ENCODE measurements at places on chromosomes 7 and 10. TPM values are rescaled to one million over a fixed set of nuclear protein-coding genes. Genes with fewer than 3 reads are reported as not detected.

DNA sequence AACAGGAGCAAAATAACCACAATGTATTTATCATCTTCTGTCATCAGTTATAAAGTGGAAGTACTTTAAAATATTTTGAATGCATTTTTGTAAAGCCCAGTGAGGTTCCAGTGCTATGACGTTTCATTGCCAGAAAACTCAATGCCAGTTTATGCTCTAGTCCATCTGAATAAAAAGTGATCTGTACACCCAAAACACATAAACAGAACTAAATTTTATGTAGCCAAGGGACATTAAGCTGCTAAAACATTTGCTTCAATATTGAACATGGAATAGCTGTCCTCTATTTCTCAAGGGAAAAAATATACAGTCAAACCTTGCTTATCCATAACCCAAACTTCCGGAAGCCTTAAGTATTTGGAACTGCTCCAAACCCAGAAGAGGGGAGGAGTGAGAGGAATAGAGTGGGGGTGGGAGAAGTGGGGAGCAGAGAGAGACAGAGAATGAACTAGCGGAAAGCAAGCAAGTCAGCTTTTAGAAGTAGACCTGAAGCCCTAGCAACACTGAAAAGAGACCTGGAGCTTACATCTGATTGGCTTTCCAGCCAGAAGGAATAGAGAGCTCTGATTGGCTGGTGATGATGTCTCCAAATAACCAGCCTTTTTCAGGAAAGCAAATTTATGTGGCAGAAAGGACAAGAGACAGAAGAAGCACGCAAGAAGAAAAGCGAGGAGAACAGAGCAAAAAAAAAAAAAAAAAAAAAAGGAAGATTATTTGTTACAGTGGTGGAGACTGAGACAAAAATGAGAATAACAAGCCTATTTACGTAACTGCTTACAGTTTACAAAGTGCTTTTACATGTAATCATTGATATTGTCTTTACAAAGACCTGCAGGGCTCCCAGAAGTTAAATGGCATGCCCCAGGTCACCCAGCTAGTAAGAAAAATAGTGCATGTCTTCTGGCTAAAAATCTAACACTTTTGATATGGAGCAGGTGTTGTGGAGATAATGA, 196.0 kb downstream of the RNLS start:
- no peak overlapping the region for H3K4me3 ChIP-seq
- H3K27me3 ChIP-seq = no peaks in the 10 kb centered on the region
- DNase-seq = no peak
- peaks cover 2% of the 10 kb centered on the region for H3K36me3 ChIP-seq

GRCh38 chr7:143015084-143015483, 11.8 kb downstream of the OR9A2 start:
- H3K4me3 ChIP-seq = no peak overlapping the region
- no peak overlapping the region for H3K27ac ChIP-seq
- DNase-seq = no peak
- no peaks in the 10 kb centered on the region for H3K36me3 ChIP-seq

DNA sequence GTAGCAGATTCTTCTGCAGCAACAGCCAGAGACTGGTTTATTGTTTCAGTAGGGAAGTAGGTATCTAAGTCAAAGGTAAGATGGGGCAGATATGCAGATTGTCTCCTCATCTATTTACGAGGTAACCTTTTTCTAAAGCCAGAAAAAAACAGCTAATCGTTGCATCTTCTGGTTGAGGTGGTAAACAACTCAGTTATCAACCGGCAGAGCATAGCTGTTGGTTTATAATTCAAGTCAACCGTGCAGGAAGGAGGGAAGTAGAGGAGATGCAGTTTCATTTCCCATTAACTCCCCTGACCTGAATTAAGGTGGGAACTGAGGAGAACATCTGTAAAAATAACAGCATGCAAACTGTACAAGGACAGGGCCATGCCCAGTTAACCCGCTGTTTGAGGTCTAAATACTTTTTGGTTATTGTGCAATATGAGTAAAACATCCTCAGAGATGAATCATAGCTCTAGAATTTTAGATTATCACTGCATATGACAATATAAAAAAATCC, 156.5 kb upstream of the ITGB1 start:
- peaks cover 3% of the 10 kb centered on the region for H3K36me3 ChIP-seq
- peaks cover 12% of the 10 kb centered on the region for H3K27me3 ChIP-seq

GRCh38 chr7:88789480-88790064, 6.0 kb downstream of the TEX47 start:
- H3K27me3 ChIP-seq = no peaks in the 10 kb centered on the region
- H3K27ac ChIP-seq = no peak overlapping the region
- no peaks in the 10 kb centered on the region for H3K4me1 ChIP-seq
- no peaks in the 10 kb centered on the region for H3K36me3 ChIP-seq

GRCh38 chr7:139543801-139544603, 20.5 kb downstream of the CLEC2L start:
- no peak for DNase-seq
- H3K4me3 ChIP-seq = no peak overlapping the region
- no peak overlapping the region for H3K27ac ChIP-seq
- H3K36me3 ChIP-seq = no peaks in the 10 kb centered on the region

GRCh38 chr7:14855033-14855794, 47.3 kb downstream of the DGKB start:
- no peaks in the 10 kb centered on the region for H3K36me3 ChIP-seq
- no peak for DNase-seq
- no peak overlapping the region for H3K27ac ChIP-seq

Gene SLC13A1
- not detected for total RNA-seq

DNA sequence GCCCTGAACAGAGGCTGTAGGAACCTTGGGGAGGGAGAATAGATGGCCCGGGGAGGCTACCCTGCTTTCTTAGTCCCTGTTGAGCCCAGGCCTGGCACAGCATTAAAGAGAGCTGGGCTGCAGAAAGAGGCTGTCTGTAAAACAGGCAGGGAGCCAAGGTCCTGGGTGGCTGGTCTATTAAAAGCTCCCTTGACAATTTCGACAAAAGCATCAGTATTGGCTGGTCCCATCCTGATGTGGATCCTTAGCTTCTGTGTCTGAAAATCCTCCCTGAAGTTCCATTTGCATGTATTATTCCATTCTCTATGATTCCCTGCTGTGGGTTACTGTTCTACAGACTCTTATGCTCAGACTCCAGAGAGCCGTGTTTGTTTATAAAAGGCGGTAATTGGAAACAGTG, 158.5 kb downstream of the GALNT17 start:
- H3K36me3 ChIP-seq = no peaks in the 10 kb centered on the region
- H3K27me3 ChIP-seq = no peaks in the 10 kb centered on the region
- DNase-seq = no peak
- H3K27ac ChIP-seq = no peak overlapping the region

Gene PNLIP
- not detected for total RNA-seq

Gene UPK3B
- 3.3 TPM for total RNA-seq

GRCh38 chr7:147071536-147071935, 954.9 kb downstream of the CNTNAP2 start:
- H3K4me3 ChIP-seq = no peak overlapping the region
- peaks cover 2% of the 10 kb centered on the region for H3K36me3 ChIP-seq
- DNase-seq = no peak
- no peaks in the 10 kb centered on the region for H3K4me1 ChIP-seq
- no peaks in the 10 kb centered on the region for H3K27me3 ChIP-seq

- no peak overlapping the region for H3K27ac ChIP-seq
- H3K36me3 ChIP-seq = no peaks in the 10 kb centered on the region
- no peak for DNase-seq
- H3K4me3 ChIP-seq = no peak overlapping the region
These were observed 472.4 kb downstream of the TFEC start for GRCh38 chr7:115558161-115558560.

DNA sequence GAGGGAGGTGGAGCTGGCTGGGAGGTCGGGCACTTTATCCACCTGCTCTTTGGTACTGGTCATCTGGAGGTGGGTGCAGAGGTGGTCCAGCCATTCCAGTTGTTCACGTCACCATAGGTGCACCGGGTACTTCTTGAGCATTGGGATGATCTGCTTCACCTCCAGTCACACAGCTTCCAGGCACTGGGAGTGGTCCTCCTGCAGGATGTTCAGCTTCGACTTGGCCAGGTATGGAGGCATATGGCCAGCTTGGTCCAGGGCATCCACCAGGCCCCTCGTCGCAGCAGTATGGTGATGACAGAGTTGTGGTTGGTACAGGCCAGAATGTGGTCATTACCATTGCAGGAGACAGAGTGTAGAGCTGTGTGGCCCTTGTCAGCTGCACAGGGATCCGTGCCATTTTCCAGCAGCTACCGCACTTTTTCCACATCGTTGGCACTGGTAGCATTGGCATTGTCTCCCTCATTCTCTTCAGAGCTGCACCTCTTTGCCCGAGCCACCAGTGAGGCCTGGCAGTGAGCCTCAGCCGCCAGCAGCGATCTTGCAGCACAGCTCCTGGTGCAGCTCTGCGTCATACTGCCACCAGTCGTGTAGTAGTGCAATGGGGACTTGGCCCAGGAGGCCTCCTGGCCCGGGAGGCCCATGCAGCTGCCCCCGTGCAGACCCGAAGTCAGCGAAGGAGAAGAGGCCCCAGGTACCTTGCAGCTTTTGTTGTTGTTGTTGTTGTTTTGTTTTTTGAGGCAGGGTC, 150.9 kb downstream of the ZNF22 start:
- no peaks in the 10 kb centered on the region for H3K4me1 ChIP-seq
- H3K27me3 ChIP-seq = peaks cover 12% of the 10 kb centered on the region
- no peak overlapping the region for H3K27ac ChIP-seq
- H3K4me3 ChIP-seq = no peak overlapping the region

DNA sequence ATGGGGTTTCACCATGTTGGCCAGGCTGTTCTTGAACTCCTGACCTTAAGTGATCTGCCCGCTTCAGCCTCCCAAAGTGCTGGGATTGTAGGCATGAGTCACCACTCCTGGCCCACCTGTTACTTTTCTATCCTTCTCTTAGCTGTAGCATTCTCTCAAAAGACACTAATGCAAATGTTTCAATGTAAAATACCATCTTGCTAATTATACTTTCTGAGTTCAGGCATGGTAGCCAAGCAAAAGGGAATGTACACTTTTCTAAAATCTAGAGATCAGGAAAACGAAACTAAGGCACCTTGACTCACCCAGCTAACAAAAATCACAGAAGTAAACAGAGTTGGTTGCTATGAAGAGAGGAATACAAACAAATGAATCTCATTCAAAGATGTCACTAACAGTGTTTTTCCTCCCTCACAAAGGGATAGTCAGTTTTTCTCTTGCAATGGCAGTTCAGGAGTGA, 401.0 kb upstream of the NRP1 start:
- no peak overlapping the region for H3K27ac ChIP-seq
- no peak overlapping the region for H3K4me3 ChIP-seq
- peaks cover 13% of the 10 kb centered on the region for H3K27me3 ChIP-seq
- peaks cover 5% of the 10 kb centered on the region for H3K36me3 ChIP-seq
- H3K4me1 ChIP-seq = no peaks in the 10 kb centered on the region
- no peak for DNase-seq

DNA sequence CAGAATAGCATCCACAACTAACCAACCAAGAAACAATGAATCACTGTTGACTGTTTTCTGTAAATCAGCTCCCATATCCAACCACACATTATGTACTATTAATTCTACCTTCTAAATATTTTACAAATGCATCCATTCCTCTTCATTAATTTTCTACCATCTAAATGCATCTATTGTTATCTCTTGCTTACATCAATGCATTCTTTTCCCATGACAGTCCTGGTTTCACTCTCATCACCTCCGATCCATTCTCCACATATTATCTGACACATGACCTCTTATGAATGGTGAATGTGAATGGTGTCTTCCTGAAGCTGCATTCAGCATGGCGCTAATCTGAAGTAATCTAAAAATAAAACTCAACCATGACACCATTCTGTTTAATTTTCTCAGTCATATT, 153.8 kb upstream of the CALCR start:
- no peaks in the 10 kb centered on the region for H3K27me3 ChIP-seq
- no peak overlapping the region for H3K27ac ChIP-seq
- H3K36me3 ChIP-seq = no peaks in the 10 kb centered on the region

Gene FLNC
- total RNA-seq = 0.02 TPM

Gene OGDHL
- total RNA-seq = 0.99 TPM

GRCh38 chr7:36863901-36864701, 139.8 kb upstream of the AOAH start:
- H3K27me3 ChIP-seq = no peaks in the 10 kb centered on the region
- no peak for DNase-seq
- peaks cover 5% of the 10 kb centered on the region for H3K36me3 ChIP-seq
- peaks cover 15% of the 10 kb centered on the region for H3K4me1 ChIP-seq
- H3K27ac ChIP-seq = peak overlapping the region; percentile 64
- no peak overlapping the region for H3K4me3 ChIP-seq

- no peaks in the 10 kb centered on the region for H3K36me3 ChIP-seq
- peaks cover 19% of the 10 kb centered on the region for H3K27me3 ChIP-seq
- no peak overlapping the region for H3K4me3 ChIP-seq
- no peaks in the 10 kb centered on the region for H3K4me1 ChIP-seq
- H3K27ac ChIP-seq = no peak overlapping the region
- no peak for DNase-seq
These were observed 28.2 kb downstream of the TDRD1 start for GRCh38 chr10:114207349-114207748.

DNA sequence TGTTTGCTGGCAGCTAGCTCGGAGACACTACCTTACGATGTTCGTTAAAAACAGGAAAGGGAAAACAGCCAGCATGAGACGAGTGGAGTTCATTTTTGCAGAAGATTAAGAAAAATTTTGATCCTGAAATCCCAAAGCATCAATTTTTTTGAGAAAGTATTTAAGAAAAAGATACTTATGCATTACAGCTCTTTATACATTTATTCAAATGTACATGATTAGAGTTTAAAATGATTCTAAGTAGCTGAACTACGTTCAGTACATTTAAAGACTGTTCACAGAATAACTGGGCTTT, 34.7 kb downstream of the CNPY1 start:
- DNase-seq = no peak
- no peak overlapping the region for H3K27ac ChIP-seq
- H3K27me3 ChIP-seq = peaks cover 93% of the 10 kb centered on the region

DNA sequence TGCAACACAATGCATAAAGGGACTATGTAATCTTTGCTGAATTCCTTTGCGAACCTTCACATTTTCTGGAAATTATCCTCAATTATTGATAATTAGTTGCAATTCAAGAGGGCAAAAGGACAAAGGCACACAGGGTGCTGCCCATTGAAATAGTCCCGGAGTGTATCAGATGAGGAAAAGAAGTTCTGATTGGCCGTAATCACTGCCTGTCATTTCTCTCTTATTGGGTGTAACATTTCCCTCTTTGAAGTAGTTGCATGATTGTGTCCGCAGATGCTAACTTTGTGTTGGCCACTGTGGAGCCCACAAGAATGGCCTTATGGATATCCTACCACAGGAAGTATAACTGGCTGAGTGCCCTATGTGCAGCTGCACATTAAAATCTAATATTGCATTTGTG, 35.1 kb upstream of the TAS2R16 start:
- no peak overlapping the region for H3K4me3 ChIP-seq
- no peak overlapping the region for H3K27ac ChIP-seq
- no peak for DNase-seq
- H3K4me1 ChIP-seq = no peaks in the 10 kb centered on the region

DNA sequence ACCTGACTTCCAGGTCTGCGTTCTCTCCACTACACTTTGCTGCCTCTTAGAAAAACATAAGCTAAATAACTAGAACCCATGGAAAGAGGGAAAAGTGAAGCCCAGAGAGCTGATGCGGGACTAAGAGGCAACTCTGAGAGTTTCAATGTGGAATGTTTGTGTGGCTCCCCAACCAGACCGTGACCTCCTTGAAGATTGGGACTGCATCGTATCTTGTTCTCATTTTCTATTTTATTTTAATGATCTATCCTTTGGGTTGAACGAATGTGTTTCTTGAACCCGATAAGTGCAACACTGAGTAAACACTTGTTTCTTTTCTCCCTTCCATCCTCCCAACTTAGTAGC, 77.4 kb downstream of the TPST1 start:
- H3K27ac ChIP-seq = no peak overlapping the region
- H3K4me1 ChIP-seq = peaks cover 5% of the 10 kb centered on the region
- no peak overlapping the region for H3K4me3 ChIP-seq
- H3K36me3 ChIP-seq = no peaks in the 10 kb centered on the region
- no peaks in the 10 kb centered on the region for H3K27me3 ChIP-seq

Gene WNT16
- total RNA-seq = not detected

Measured in activated T-cell treated with anti-CD3 and anti-CD28 coated beads, Interleukin-2, amount 50 U/mL, for 72 hours (primary cell).